Pulmonary artery endothelial cell (primary cell): ENCODE measurements at places on chromosomes 2 and 18. TPM values are rescaled to one million over a fixed set of nuclear protein-coding genes. Genes with fewer than 3 reads are reported as not detected.
A peak's percentile ranks its signal among the peaks of the same experiment; 100 is the strongest.

GRCh38 chr2:160294339-160294803, 94.3 kb upstream of the ITGB6 start:
- DNase-seq: peak; percentile 36

DNA sequence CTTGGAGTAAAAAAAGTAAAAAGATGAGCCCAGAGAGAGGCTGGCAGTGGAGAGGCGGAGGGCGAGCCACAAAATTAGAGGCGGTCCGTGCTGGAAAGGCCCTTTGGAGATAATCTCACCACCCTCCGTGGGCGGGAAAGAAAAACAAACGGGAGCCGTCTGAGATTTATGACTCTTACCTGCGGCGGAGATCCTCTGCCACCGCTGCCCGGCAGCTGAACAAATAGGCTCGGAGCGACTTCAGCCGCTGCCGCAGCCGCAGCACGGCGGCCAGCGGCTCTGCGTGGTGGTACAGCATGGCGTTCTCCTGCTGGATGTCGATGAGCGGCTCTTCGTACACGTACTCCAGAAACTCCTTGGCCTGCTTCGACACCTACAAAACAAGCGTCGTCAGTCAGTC, 94.6 kb downstream of the PLEKHM3 start:
- DNase-seq: no peak

GRCh38 chr2:18243816-18244215, 316.6 kb downstream of the RDH14 start:
- DNase-seq: no peak

- DNase-seq: no peak
Measured at GRCh38 chr2:120938045-120938771, 202.5 kb downstream of the GLI2 start.

GRCh38 chr2:241298673-241299072, 16.8 kb downstream of the HDLBP start:
- no peak for DNase-seq

DNA sequence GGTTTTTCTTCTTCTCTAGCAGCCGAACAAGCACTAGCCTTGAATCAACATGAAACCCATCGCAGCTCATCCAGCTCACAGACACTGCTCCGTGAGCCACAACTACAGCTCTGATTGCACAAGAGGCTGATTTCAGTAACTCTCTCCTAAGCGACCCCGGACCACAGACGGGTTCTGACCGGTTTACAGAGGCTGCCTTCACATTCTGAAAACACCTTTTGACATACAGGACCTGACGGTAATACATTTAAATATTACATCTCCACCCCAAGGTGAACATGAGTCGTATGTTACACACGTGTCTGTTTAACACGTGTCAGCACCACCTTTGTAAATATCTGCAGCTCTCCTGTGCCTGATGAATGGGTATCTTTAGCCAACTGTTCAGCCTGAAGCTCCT, 120.7 kb downstream of the TMEM18 start:
- no peak for DNase-seq

- no peak for DNase-seq
Measured at GRCh38 chr2:190545093-190545492, 10.6 kb upstream of the NEMP2 start.

GRCh38 chr2:9710311-9710710, 79.5 kb upstream of the YWHAQ start:
- no peak for DNase-seq

DNA sequence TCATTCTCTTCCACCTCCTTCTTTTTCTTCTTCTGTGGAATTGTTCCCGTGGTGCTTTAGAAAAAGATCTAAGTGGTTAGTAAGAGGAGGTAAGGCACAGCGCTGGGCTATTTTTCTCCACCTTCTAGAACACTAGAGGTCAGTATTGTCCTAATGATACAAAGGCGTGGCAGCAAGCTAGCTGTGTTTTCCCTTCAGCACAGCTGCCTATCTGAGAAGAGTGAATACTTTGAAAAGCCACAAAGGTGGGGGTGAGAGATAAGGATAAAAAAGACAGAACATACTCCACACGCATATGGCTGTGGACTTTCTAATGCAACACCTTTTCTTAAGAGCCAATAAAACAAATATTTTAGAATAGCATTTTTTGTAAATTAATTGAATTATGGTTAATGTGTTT, 2.1 kb downstream of the CNTNAP5 start:
- no peak for DNase-seq

GRCh38 chr2:217177720-217178119, 317.9 kb upstream of the TNP1 start:
- no peak for DNase-seq

GRCh38 chr18:46226461-46226860, 122.3 kb downstream of the HAUS1 start:
- DNase-seq: no peak

The CAPN14 gene
- total RNA-seq: 0.07 TPM in 1 of 2 replicates, not detected in the other

The ZNF804A gene
- total RNA-seq: not detected in 2 replicates

The LYPD6 gene
- total RNA-seq: 1.3 and 1.8 TPM in 2 replicates

The METTL4 gene
- total RNA-seq: 7.9 and 12.7 TPM in 2 replicates
